Thyroid gland (tissue), 4 donors: ENCODE measurements at places on chromosomes 2 and 18. TPM values are rescaled to one million over a fixed set of nuclear protein-coding genes. Genes with fewer than 3 reads are reported as not detected.

Gene SKA1
- total RNA-seq, result not detected

Gene SCYGR4
- total RNA-seq, result not detected

Gene RNU2-63P
- not detected for total RNA-seq

Gene VAPA
- 234 TPM for total RNA-seq

Gene MAPK4
- total RNA-seq, result 11.9 TPM

Gene MYO5B
- total RNA-seq, result 78.4 TPM

Gene POTEI
- not detected for total RNA-seq

Gene KDM3A
- 39.5 TPM for total RNA-seq

Gene CFC1
- not detected for total RNA-seq

GRCh38 chr18:3514312-3515216 is 64.6 kb downstream of the TGIF1 start:
- peaks cover 18% of the 10 kb centered on the region for H3K4me1 ChIP-seq
- no peaks in the 10 kb centered on the region for H3K36me3 ChIP-seq
- H3K4me3 ChIP-seq, result no peak overlapping the region
- no peaks in the 10 kb centered on the region for H3K27me3 ChIP-seq
- no peak overlapping the region for H3K27ac ChIP-seq

DNA sequence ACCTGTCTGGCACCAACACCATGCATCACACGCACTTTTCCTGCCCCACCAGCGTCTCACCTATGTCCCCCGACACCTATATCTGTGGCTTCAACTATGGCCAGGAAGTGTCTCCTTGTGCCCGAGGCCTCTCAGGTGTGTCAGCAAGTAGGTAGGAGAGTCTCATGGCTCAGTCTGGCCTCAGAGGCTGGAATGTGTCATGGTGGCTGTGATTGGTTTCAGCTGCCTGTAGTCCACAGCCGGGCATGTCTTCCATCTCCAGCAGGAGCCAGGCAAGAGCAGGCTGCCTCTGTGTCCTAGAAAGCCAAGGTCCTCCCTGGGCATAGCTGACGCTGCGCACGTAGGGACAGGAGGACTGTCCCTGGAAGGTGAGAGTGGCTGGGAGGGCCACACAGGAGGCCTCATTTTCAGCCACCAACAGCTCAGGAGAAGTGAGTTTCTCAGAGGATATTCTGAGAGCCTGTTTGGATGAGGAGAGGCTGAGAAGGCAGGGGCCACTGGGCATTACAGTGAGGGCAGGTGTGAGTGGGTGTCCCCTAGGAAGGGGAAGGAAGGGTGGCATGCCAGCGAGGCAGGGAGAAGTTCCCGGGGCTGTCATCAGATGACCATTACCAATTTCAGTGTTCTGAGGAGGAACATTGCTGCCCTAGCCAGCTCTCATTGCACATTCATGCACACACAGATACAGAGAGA is 47.2 kb downstream of the SDC1 start:
- H3K36me3 ChIP-seq, result no peaks in the 10 kb centered on the region
- DNase-seq, result no peak
- H3K4me1 ChIP-seq, result no peaks in the 10 kb centered on the region
- H3K4me3 ChIP-seq, result no peak overlapping the region
- no peak overlapping the region for H3K27ac ChIP-seq
- H3K27me3 ChIP-seq, result no peaks in the 10 kb centered on the region

GRCh38 chr2:47196499-47196898 is 41.4 kb upstream of the STPG4 start:
- H3K27ac ChIP-seq, result no peak overlapping the region
- no peak overlapping the region for H3K4me3 ChIP-seq
- no peaks in the 10 kb centered on the region for H3K4me1 ChIP-seq
- no peak for DNase-seq
- no peaks in the 10 kb centered on the region for H3K27me3 ChIP-seq

GRCh38 chr2:153476491-153476815 is 2.1 kb downstream of the RPRM start:
- no peak overlapping the region for H3K4me3 ChIP-seq
- H3K27me3 ChIP-seq, result no peaks in the 10 kb centered on the region
- DNase-seq, result no peak
- H3K27ac ChIP-seq, result no peak overlapping the region
- peaks cover 28% of the 10 kb centered on the region for H3K4me1 ChIP-seq
- H3K36me3 ChIP-seq, result no peaks in the 10 kb centered on the region

DNA sequence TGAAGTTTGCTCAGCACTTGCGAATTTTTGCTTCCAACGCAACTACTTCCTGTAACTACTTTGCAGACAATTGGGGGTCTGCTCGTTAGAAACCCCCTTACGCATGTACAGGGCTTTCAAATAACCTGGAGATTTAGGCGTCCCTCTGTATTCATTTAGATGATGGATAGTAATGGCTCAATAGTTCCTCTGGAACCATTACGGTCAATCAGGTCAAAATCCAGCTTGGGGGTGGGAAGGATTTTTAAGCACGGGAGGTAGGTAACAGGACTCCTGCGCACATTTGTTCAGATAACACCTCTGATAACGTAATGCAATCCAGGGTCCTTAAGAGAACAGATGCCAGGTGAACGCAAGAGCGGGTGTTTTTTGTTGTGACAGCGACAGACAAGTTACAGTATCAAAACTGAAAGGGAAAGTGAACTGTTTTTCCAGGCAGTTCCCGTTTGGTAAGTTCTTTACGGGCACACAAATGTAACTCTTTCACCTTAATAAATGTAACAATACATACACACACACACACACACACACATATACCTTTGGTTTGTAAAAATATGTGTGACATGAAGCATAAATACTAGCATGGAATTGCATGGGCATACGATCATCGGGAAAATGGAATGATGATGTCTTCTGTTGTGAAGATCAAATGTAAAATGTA is 3.8 kb upstream of the OSR1 start:
- H3K4me1 ChIP-seq, result peaks cover 19% of the 10 kb centered on the region
- H3K27me3 ChIP-seq, result peaks cover 14% of the 10 kb centered on the region
- H3K4me3 ChIP-seq, result no peak overlapping the region
- no peaks in the 10 kb centered on the region for H3K36me3 ChIP-seq

- no peak overlapping the region for H3K27ac ChIP-seq
- DNase-seq, result no peak
- no peaks in the 10 kb centered on the region for H3K4me1 ChIP-seq
- no peaks in the 10 kb centered on the region for H3K36me3 ChIP-seq
- no peak overlapping the region for H3K4me3 ChIP-seq
Measured at GRCh38 chr2:59449274-59449673, 1104.2 kb downstream of the BCL11A start.

DNA sequence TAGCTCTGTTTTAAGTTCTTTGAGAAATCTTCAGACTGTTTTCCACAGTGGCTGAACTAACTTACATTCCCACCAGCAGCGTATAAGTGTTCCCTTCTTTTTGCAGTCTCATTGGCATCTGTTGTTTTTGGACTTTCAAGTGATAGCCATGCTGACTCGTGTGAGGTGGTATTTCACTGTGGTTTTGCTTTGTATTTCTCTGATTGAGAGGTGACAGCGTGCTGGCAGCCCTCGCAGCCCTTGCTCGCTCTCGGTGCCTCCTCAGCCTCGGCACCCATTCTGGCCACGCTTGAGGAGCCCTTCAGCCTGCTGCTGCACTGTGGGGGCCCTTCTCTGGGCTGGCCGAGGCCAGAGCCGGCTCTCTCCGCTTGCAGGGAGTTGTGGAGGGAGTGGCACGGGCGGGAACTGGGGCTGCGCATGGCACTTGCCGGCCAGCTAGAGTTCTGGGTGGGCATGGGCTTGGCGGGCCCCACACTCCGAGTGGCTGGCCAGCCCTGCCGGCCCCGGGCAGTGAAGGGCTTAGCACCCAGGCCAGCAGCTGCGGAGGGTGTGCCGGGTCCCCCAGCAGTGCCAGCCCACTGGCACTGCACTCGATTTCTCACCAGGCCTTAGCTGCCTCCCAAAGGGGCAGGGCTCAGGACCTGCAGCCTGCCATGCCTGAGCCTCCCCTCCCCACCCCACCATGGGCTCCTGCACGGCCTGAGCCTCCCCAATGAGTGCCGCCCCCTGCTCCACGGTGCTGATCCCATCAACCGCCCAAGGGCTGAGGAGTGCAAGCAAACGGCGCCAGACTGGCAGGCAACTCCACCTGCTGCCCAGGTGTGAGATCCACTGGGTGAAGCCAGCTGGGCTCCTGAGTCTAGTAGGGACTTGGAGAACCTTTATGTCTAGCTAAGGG is 151.8 kb downstream of the IRS1 start:
- no peaks in the 10 kb centered on the region for H3K36me3 ChIP-seq
- peak; percentile 95 for DNase-seq
- peak overlapping the region; percentile 85 for H3K27ac ChIP-seq
- no peak overlapping the region for H3K4me3 ChIP-seq
- no peaks in the 10 kb centered on the region for H3K27me3 ChIP-seq

GRCh38 chr2:11314487-11314886 is 29.9 kb downstream of the ROCK2 start:
- H3K27me3 ChIP-seq, result no peaks in the 10 kb centered on the region
- H3K4me3 ChIP-seq, result no peak overlapping the region
- no peak overlapping the region for H3K27ac ChIP-seq

GRCh38 chr18:29164993-29165599 is 988.2 kb upstream of the CDH2 start:
- H3K27me3 ChIP-seq, result no peaks in the 10 kb centered on the region
- no peaks in the 10 kb centered on the region for H3K4me1 ChIP-seq
- H3K36me3 ChIP-seq, result no peaks in the 10 kb centered on the region
- no peak for DNase-seq
- H3K4me3 ChIP-seq, result no peak overlapping the region
- H3K27ac ChIP-seq, result no peak overlapping the region

- no peaks in the 10 kb centered on the region for H3K36me3 ChIP-seq
- no peaks in the 10 kb centered on the region for H3K4me1 ChIP-seq
- DNase-seq, result no peak
- no peak overlapping the region for H3K27ac ChIP-seq
Measured at GRCh38 chr18:68847219-68847837, 49.4 kb downstream of the CCDC102B start.

- H3K27ac ChIP-seq, result no peak overlapping the region
- no peaks in the 10 kb centered on the region for H3K27me3 ChIP-seq
- peaks cover 15% of the 10 kb centered on the region for H3K4me1 ChIP-seq
- H3K36me3 ChIP-seq, result no peaks in the 10 kb centered on the region
- DNase-seq, result no peak
- no peak overlapping the region for H3K4me3 ChIP-seq
Measured at GRCh38 chr18:26696786-26697185, 148.4 kb upstream of the KCTD1 start.

DNA sequence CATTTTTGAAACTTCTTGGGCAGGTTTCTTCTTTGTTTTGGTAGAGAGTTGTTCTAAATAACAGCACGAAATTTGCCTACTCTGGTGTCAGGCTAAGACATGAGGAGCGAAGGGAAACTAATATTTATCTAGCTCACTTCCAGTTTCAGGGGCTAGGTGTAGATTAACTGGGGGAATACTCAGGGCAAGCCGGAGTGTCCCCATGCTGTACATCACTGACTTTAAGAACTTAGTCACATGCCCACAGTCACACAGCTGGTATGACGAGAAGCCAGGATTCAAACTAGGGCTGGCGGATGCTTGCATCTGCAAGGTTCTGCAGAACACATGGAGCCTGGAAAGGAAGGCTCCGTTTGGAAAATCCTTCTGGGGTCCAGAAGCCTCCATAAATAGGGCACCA is 133.3 kb downstream of the ALPK2 start:
- no peak for DNase-seq
- no peaks in the 10 kb centered on the region for H3K27me3 ChIP-seq
- no peaks in the 10 kb centered on the region for H3K4me1 ChIP-seq

DNA sequence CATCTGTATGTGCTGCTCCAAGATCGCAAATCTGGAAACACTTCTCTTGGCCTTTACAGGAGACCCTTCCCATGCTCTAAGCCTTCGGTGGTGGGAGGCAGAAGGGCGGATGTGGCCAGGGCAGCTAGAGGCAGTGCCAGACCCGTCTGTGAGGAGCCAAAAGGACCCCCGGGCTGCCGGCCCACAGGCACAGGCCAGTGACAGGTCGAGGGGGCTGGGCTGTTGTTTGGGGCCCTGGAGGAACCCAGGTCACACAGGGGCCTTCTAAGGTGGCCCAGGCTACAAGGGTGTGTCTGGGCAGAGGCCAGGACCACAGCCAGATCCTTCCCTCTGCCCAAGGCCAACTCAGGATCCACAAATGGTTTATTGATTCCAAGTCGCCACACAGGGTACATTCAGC is 49.4 kb downstream of the SLC66A2 start:
- H3K4me3 ChIP-seq, result no peak overlapping the region
- no peak overlapping the region for H3K27ac ChIP-seq
- H3K36me3 ChIP-seq, result peaks cover 17% of the 10 kb centered on the region
- no peaks in the 10 kb centered on the region for H3K27me3 ChIP-seq
- H3K4me1 ChIP-seq, result no peaks in the 10 kb centered on the region
- DNase-seq, result no peak

DNA sequence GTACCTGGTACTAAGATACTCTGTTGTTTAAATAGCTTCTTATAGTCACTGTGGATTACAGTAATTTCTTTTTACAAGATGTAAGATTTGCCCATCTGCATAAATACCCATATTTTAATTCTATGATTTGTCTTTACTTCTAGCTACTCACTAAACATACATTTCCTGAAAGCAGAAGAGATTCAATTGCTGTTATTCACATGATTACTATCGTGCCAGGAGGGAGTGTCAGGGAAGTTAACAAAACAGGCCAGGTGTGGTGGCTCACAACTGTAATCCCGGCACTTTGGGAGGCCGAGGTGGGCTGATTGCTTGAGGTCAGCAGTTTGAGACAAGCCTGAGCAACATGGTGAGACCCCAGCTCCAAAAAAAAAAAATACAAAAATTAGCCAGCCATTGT is 33.8 kb downstream of the PRKCE start:
- H3K4me1 ChIP-seq, result peaks cover 14% of the 10 kb centered on the region
- H3K4me3 ChIP-seq, result no peak overlapping the region
- DNase-seq, result no peak
- H3K27ac ChIP-seq, result no peak overlapping the region

DNA sequence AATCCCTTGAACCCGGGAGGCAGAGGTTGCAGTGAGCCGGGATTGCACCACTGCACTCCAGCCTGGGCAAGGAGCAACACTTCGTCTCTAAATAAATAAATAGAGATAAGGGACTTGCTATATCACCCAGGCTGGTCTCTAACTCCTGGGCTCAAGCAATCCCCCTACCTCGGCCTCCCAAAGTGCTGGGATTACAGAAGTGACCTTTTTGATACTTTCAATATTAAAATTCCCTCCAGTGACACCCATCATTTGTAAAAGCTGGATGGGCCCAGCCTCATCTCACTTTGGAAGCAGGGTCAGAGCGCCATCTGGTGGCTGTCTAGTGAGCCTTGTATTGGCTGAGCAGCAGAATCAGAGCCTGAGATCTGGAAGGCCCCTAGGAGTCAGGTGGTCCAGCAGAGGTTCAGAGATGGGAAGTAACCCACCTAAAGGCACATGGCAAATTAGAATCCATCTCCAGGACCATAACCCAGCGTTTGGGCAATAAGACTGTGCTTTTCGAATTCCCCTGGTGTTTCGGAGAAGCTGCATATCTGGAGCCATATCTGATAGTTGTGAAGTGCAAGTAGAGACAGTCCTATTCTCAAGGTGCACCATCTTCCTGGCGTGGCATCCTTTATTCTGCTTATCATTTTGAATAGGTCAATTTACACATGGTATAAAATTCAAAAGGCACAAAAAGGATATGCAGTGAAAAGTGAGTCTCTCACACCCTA is 18.3 kb upstream of the SLC35F6 start:
- no peaks in the 10 kb centered on the region for H3K36me3 ChIP-seq
- no peaks in the 10 kb centered on the region for H3K4me1 ChIP-seq
- no peaks in the 10 kb centered on the region for H3K27me3 ChIP-seq
- no peak overlapping the region for H3K4me3 ChIP-seq
- peak; percentile 87 for DNase-seq
- no peak overlapping the region for H3K27ac ChIP-seq

GRCh38 chr2:31089645-31090044 is 48.6 kb downstream of the GALNT14 start:
- H3K36me3 ChIP-seq, result no peaks in the 10 kb centered on the region
- DNase-seq, result no peak
- no peak overlapping the region for H3K27ac ChIP-seq
- no peak overlapping the region for H3K4me3 ChIP-seq

- peak within 1 kb of the TSS; percentile 32 for H3K4me3 ChIP-seq
- H3K27ac ChIP-seq, result no peak within 1 kb of the TSS
- no peaks in the 10 kb centered on the region for H3K27me3 ChIP-seq
- DNase-seq, result peak; percentile 76
Measured at GRCh38 chr2:184598316-184599053, at the start of gene ZNF804A. Gene ZNF804A, plus strand, starts transcription at chr2:184598529. Its CDS starts 431 bp downstream, at chr2:184598960.
